Activated CD4-positive, alpha-beta T cell treated with anti-CD3 and anti-CD28 coated beads, Interleukin-2, amount 10 ng/mL, durations not matched to agents 24 days and 14 days (primary cell): ENCODE measurements at places on chromosomes 4 and X.

DNA sequence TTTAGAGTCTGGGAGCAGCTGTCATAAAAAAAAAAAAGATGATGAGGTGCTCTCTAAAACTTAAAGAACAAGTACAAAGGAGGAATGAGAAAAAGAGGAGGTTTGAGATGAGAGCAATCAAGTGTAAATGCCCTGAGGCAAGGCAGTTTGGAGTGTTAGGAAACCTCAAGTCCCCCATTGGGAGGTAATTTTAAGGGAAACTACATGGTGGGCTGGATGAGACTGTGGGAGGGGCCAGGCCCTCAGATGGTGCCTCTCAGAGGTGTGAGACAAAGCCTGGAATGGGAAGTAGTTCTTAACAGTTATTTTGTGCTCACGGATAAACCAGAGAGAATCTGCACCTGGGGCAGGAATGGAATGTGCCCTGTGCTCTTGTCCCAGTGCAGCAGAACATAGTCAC lies 1.9 kb upstream of the MAGEB3 start:
- DNase-seq, result no peak

DNA sequence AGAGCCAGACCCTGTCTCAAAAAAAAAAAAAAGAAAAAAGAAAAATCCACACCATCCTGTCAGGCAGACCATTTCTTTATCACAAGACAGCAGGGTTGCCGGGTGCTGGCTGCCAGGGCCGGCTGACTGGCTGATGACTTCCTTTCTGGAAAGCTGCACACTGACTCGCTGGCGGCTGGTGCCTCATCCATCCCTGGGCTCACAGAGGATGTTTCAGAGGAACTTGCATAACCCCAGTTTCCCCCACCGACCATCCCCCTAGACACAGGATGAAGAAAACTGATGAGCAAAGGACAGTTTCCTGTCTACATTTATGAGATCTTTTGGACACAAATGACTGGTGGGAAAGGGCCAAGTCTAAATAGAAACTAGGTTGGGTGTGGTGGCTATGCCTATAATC lies 14.1 kb downstream of the HPSE start:
- peak; percentile 67 for DNase-seq

DNA sequence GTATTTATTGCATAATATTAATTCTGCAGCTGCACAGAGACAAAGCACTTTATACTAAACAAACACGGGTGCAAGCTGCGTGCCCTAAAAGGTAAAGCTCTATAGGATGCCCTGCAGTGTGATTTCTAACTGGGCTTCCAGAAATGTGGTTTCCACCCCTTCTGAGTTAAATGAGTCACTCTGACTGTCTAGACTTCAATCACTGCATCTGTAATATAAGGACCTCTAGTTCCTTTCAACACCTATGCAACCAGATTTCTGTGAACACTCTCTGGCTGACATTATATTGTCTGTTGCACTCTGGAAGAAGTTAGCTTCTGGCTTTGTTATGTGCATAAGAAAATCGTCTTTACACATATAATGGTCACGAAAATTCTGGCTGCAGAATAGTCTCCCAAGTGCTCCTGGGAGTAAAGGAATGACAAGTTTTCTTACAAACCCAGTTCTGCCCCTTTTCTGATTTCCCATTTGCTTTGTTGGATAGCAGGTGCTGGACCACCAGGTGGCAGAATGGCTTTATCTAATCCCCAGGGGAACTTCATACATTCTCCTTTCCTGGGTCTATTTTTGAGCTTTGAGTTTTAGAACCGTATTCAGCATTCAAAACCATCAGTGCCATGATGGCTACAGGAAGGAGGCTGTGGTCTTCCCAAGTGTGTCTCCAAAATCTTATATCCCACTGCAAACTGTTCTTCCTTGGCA lies 842.2 kb downstream of the STIM2 start:
- no peak for DNase-seq

- DNase-seq, result no peak
These were observed 324.7 kb downstream of the LDB2 start for GRCh38 chr4:16573739-16574138.

GRCh38 chr4:100797356-100797755 lies 279.5 kb upstream of the EMCN start:
- no peak for DNase-seq

DNA sequence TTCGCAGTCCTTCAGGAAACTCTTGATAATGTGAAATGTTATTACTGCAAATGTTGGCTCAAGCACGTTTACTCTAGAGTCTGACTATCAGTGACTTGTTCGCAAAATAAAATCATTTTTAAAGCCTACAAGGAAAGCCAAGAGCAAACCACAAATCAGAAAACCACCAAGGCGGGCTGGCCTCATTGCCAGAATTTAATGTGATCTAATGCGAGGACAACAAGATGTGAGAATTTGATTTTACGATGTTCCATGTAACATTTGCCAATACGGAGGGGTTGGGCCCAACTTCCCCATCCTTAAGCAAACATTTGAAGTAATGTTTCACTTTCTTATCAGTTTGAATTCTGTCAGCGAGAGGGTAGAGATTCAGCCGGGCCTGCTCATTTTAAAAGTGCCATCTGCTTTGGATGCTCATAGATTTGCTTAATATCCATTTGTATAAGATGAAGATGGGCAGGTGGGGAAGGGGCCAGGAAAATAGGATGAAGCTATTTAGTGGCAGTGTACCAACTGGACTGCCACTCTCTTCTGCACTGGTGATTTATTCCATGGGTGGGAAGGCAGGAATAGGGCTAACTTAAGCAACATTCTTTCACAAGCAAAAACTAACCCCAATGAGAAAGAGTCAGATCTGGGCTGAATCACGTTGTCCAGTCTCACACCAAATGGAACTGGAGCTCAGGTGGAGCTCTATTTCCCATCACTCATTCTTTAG lies 225.3 kb downstream of the ANAPC10 start:
- DNase-seq, result no peak

- DNase-seq, result no peak
These were observed 14.9 kb upstream of the EXOSC9 start for GRCh38 chr4:121786221-121786620.

- DNase-seq, result no peak
These were observed 1.7 kb upstream of the ART3 start for GRCh38 chr4:76072760-76073159.

DNA sequence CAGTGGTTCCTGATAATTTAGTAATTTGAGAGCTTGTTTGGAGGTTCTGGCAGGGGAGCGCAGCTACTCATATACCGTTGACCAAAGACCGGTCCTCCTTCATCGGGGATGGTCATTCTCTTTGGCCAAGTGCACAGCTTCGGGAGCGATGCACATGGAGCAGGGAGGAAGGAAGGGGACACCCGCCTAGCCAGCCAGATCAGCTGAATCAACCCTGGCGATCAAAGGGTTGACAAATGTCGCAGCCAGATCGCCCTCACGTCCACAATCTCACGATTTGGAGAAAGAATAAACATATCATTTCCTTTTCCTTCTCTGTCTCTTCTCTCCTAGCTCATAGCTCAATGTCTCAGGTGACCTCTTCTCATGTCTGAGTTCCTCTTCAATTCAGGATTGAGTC lies 11.1 kb downstream of the NDNF start:
- DNase-seq, result no peak

DNA sequence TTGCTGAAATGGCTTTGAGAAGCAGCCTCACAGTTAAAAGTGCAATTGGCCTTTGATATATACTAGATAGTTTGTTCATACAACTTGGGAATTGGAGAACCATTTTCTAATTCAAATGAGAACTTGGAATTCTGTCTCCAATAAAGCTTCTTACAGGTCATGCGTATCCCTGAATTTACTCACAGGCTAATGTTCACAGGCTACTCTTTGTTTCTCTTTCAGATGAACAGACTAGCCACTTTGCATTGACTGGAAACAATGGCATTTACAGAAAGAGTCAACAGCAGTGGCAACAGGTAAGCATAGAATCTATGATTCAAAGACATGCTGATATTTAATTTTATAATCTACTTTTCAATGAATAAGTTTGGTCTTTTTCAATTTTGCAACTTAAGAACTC lies 13.5 kb downstream of the AFF1 start:
- DNase-seq, result no peak

DNA sequence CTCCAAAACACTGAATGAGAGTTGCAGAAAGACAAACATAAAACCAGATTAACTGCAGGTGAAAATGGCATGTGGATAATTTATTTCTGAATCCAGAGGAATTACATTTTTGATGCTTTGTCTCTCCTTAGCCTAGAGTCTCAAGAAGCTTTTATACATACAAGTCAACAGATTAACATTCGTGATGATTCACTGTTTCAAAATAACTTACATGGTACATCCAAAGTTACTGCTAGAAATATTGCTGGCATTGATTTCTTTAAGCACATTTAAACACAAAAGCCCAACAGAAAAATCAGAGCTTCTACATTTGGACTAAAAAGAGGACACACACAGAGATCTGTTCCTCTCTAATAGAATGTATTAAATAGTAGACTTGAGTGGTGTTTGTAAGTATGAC lies 105.6 kb downstream of the AMELX start:
- DNase-seq, result no peak
